NB4 (cell line): ENCODE measurements at places on chromosomes 3 and 15.

GRCh38 chr3:30512576-30512975 lies 93.8 kb upstream of the TGFBR2 start:
- DNase-seq, result no peak

DNA sequence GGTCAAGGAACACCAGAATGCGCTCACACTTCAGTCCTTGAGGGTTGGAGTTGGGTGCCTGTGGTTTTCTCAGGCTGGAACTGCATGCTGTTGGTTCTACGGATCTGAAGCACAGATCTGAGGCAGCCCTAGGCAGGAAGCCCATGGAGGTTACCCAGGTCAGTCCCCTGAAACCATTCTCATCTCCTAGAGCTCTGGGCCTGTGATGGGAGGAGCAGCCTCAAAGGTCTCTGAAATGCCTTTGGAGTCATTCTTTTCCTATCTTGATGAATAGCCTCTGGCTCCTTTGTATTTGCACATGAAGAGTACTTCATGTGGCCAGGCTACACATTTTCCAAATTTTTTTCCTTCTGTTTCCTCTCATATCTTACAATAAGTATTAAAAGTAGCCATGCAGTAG lies 179.3 kb upstream of the UBE2E1 start:
- DNase-seq, result no peak

GRCh38 chr3:50652709-50653108 lies 22.0 kb upstream of the DOCK3 start:
- DNase-seq, result peak; percentile 70

DNA sequence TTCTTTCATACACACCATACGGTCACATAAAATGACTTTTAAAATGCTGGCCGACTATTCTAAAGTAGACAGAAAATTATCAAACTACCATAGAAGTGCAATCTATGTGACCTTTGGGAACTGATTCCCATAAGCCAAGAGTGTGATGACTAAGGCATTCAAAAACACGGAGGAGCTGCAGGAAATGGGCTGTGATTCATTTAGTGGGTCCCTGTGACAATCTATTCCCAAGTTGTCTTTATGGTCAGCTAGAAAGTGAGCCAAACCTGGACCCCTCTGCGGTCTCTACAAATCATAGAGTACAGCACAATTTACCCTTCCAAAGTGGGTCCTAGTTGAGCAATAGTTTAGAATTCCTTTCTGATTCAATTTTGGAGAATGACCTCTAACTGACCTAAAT lies 251.5 kb upstream of the CBLB start:
- no peak for DNase-seq

DNA sequence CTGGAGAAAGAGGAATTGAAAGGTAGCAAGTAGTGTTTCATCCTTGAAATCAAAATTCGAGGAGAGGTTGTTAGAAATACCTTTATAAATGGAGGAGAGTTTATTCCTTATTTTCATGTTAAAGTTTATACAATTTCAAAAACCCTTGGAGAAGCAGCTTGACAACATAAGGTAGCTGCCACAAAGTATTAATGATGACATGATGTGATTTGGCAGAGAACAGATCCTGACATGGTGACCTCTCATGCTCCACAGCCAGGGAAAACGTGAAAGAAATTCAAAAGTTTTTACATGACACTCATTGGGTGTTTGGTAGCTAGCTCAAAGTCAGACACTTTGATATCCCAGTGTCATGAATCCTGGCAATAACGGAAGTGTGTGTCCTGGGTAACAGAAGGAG lies 320.8 kb downstream of the GBE1 start:
- no peak for DNase-seq

DNA sequence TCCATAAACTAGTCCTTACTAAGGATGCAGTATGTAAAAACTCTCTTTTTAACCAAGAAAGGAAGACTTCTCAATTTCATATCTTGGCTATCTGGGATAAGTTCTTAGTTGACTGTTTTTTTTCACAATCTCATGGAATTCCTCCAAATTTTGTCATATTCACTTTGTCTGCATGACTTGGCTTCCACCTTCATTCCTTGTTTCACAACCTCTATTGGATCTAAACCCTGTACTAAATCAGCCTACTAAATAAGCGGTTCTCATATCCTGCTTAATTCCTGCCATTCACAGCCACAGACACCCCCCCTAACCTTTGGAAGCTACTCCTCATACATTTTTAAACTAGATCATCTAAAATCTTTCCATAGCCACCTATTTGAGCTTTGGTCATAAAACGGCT lies 370.6 kb upstream of the NAALADL2 start:
- no peak for DNase-seq

DNA sequence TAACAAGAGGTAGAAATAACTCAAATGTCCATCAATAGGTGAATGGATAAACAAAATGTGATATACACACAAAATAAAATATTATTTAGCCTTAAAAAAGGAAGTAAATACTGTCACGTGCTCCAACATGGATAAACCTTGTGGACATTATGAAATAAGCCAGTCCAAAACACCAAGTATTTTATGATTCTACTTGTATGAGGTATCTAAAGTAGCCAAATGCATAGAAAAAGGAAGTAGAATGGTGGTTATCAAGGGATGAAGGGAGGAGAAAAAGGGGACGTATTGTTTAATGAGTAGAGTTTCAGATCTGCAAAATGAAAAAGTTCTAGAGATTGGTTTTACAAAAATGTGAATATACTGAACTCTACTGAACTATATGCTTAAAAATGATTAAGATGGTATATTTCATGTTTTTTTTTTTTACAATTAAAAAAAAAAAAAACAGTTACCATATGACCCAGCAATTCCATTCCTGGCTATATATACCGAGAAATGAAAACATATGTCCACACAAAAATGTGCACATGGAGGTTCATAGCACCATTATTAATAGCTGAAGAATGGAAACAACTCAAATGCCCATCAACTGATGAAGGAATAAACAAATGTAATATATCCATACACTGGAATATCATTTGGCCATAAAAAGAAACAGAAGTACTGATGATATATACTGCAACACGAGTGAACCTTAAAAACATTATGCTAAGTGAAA lies 29.1 kb upstream of the MAP6D1 start:
- DNase-seq, result no peak

DNA sequence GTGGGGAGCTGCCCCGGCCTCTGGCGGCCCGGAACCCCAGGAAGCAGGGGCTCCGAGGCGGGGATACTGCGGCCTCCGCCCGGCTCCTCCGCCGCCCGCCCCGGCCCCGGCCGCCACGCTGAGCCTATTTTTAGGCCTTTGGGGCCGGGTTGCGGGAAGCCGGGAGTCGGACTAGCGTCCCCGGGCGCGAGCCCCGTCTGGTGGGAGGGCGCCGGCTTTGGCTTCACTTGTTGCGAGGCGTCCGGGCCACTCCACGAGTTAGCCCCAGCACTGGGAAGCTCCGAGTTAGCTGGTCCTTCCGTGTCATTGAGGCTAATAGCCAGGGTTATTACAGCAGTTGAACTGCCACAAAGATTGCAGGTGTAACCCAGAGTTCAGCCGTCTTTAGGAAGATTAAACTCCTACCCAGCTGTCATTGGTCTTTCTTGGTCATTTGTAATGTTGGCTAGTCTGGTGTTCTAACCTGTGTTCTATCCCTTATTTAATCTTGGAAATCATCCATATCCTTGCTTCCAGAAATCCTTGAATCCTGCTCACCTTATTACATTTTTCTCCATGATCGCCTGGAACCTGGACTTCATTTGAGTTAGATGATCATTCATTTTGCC lies 791 bp downstream of the GYG1 start:
- DNase-seq, result peak; percentile 67

GRCh38 chr15:74179983-74180880 lies 6.7 kb downstream of the ISLR start:
- no peak for DNase-seq
